Stimulated activated CD8-positive, alpha-beta memory T cell treated with anti-CD3 and anti-CD28 coated beads, Interleukin-2, amount 100 ng/mL, for 48 hours (primary cell): ENCODE measurements at places on chromosomes 1 and 21.

DNA sequence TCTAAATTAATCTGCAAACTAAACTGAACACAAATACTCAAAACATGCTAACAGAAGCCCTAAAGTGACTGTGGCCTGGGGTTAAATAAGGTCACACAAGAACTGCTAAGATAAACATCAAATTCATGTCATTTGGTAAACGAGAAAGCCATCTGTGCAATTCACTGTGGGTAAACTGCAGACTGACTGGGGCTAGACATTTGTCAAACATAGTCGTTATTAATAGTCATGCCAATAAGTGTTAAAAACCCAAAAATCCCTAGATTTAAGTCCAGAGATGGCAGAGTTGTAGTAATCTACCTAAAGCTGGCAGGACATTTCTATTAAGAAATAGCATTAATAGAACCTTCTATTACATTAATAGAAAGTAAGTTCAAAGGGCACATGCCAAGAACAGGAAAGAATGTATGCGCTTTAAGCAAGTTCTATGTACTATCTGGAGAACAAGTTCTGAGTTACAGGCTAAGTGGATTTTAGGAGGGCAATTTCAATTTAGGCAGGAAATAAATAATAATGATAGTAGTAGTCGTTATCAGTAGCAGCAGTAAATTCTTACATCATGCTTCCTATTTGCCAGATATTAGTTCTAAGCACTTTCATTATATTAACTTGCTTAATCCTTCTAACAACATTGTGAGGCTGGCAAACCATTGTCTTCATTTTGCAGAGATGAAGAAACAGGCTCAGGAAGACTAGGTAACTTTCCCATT is 8.6 kb downstream of the EDEM3 start:
- DNase-seq, result no peak

GRCh38 chr1:187938092-187938491 is 1109.3 kb downstream of the PLA2G4A start:
- no peak for DNase-seq

- DNase-seq, result no peak
These were observed 157.7 kb downstream of the TOMM20 start for GRCh38 chr1:234970731-234971476.

GRCh38 chr21:45591619-45592207 is 49.5 kb upstream of the SLC19A1 start:
- DNase-seq, result no peak

DNA sequence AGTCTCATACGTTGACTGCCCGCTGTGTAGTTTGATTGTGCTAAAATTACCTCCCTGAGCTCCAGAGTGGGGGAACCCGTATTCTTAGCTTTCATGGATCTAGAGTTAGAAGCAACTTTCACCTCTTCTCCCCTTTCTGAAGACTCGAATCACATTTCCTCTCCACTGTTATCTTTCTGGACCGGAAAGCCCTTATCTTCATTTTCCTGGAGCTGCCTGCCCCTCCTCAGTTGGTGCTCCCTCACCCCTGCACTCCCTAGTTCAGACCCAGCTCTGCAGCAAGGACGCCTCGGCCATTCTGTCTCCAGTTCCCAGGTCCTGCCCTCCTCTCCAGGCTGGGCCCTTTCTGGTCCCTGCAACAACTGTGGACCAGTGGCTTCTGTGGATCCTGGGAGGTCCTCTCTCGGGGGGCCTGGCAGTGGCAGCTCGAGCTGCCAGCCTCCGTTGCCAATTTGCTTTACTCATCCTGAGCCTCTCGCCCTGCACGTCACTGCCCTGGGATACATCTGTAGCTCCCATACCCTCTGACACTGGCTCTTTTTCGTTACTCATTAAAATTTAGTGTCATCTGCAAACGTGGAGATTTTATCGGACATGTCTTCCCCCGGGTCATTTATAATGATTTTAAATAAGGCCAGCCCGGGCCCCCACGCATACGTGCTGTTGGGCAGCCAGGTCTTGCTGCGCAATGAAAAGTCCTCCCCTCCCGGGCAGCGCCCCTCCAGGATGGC is 141.5 kb upstream of the VAMP3 start:
- DNase-seq, result no peak
